ENCODE measurements at places on chromosomes 1 and 21.

GRCh38 chr1:167076136-167076710 is 14.0 kb downstream of the GPA33 start:
- DNase-seq = no peak

DNA sequence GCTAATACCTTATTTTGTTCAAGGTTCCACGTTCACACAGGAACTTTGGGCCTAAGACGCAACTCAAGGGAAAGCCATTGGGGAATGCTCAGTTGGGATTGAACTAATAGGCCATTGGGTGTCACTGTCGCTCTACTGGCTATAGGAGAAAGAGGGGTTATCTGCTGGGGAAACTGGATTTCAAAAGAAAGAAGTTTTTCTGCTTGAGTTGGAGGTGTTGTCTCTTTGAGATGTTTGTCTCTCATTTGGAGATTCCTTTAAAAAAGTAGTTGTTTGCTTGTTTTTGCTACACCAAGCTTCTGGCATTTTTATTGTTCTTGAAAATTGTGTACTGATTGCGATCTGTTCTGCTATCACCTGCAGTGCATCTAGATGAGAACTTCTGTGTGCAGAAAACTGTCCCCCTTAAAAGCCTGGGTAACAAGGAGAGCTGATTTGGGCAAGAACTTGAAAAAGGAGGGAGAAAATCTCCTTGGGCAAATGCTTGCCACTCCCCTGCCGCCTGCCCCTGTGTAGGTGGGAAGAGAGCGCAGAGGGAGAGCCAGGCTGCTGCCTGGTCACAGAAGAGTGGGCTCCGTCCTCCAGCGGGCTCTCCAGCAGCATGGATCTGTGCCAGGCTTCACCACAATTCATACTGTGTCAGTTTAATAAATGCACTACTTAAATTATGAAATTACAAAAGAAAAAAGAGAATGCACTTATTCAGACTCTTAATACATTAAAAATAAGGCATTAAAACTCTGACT is 39.9 kb downstream of the PEX14 start:
- DNase-seq = no peak

GRCh38 chr21:32539378-32539777 is 45.9 kb downstream of the TCP10L start:
- no peak for DNase-seq

DNA sequence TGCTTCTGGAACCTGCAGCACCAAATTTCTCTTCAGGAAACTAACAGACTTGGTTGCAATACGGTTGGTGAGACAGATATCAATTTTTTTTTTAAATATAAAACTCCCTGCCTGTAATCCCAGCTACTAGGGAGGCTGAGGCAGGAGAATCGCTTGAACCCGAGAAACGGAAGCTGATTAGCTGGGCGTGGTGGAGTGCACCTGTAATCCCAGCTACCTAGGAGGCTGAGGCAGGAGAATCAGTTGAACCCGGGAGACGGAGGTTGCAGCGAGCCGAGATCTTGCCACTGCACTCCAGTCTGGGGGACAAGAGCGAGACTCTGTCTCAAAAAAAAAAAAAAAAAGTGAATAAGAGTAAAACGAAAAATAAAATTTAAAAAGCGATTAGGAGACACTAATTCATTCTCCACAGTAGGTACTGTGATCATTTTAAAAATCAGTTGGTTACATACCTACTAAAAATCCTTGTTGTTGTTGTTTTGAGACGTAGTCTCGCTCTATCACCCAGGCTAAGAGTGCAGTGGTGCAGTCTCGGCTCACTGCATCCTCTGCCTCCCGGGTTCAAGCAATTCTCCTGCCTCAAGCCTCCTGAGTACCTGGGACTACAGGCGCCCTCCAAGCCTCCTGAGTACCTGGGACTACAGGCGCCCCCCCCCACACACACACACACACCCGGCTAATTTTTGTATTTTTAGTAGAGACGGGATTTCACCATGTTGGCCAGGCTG is 796 bp upstream of the RBM8A start:
- DNase-seq = no peak

DNA sequence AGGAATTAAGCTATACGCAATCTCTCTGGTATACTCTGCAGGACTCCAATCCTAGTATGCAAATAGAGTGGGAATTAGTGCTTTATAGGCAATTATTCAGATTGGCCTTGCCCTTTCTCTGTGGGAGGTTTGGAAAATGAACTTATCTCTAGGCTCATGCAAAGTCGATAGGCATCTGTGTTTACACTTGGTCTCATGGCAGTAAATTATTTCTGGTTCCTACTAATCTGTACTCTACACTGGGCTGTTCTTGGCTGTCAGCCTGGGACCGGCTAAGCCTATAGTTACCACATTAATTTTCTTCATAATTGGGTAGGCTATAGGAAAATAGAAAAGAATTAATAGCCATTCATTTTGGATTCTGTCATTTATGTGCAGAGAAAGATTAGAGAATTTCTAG is 544.6 kb downstream of the AMY1C start:
- DNase-seq = no peak

DNA sequence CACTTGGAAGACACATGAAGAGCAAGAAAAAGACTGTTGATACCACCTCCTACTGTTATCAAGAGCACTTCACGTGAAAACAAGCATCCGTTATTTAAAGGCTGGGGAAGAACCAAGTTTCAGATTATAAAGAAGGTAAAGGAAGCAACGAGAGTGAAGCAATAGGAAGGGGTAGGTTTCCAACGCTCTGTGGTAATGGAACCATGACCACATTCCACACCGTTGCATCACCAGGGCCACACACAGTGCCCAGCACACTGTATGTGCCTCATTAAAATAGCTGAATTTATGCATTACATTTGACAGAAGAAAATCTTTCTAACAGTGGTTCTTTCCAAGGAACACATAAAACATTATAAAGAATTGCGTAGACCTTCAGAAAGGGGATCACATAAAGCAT is 435.8 kb downstream of the MRPL39 start:
- no peak for DNase-seq

- DNase-seq = no peak
Observed at GRCh38 chr1:25874635-25875153, 814 bp downstream of the PAQR7 start.

- DNase-seq = no peak
Observed at GRCh38 chr21:33748903-33749302, 106.6 kb downstream of the ITSN1 start.

GRCh38 chr1:94205639-94206038 is 31.7 kb downstream of the ARHGAP29 start:
- DNase-seq = no peak

DNA sequence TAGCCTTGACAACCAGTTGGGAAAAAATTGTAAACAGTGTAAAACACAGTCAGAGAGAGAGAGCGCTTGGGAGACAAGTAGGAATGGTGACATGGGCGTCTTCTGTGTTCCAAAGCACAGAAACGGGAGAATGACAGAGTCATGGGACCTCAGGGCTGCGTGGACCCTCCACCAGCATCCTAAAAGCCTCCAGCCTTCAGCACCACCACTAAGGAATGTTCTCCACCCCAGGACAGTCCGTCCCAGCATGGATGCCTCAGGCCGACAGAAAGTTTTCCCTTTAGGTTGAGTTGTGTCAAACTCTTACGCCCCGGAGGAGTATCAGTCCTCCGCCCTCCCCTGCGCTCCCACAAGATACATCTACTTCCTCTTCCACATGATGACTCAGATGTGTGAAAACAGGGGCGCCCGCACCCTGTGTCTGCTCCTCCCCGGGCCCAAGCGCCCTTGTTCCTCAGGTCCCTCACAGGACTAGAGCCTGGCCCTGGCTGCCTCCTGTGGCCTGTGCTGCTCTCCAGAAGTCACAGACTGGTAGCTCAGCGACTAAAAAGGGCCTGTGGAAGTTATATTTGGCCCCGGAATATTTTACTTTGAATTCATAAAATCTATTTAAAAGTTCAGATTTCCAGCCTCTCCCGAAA is 63.9 kb upstream of the EFHD2 start:
- no peak for DNase-seq

GRCh38 chr21:42158846-42159245 is 60.1 kb upstream of the ABCG1 start:
- no peak for DNase-seq

- no peak for DNase-seq
Observed at GRCh38 chr1:203091761-203092330, 6.0 kb upstream of the MYOG start.

- DNase-seq = peak; percentile 48
Observed at GRCh38 chr1:15975358-15975804, 520 bp downstream of the ZBTB17 start.

- DNase-seq = no peak
Observed at GRCh38 chr1:89382479-89382878, 18.6 kb downstream of the GBP6 start.

DNA sequence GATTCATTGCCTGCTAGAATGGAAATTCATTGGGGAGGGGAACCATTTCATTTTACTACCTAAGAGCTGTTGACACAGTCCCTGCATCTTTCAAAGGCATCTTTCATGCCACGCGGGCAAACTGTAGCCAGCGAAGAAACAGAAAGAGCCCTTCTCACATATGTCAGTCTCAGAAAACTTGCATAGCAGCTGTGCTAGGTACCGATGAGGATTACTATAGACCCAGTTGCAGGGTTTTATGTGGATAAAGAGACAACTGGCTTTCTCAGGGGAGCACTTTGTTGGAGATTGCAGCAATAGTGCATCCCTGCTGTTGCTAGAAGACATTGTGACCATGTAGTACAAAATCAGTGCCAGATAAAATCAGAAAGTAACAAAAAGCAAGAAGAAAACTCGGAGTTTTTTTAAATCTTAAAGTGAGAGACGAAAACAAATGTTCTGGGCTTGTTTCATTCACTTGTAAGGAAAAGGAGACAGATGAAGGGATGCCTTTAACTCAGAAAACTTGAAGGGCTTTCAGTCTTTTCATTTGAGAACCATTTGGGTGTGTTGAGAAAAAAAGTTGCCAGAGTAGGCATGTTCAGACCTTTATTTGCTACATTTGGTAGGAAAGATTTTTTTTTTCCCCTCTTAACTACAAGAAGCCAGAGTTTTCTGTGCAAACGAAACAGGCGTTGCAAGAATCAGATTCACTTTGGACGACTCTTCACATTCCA is 804.1 kb downstream of the USP25 start:
- DNase-seq = no peak

GRCh38 chr1:225426395-225427234 is 1.2 kb downstream of the LBR start:
- no peak for DNase-seq

DNA sequence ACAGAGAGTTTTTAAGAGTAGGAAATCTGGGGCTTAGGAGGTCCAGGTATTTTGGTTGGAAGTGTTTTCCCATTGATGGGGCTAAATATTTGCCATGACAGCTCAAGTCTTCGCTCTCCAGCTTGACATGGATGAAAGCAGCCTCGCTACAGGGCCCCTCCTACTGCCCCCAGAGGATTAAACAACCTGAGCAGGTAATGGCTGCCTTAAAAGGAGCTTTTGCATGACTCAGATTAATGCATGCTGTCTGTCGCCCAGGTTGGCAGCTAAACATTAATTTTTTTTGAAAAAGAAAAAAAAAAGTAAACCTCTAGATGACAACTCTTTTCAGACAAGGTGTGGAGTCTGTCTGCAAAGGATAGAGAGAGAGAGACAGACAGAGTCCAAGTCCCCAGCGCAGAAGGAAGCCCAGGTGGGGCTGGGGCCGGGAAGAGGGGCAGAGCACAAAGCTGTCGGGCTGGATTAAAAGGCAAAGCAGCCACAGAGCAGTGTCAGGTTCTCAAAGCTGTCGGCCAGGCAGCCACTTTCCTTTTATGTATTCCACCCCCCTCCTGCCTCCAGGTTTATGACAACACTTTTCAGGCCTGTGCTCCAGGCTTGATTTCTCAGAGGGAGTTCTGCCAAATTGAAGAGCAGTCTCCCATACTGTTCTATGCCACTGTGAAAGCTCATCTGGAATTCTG is 127.9 kb downstream of the CLIC6 start:
- no peak for DNase-seq

DNA sequence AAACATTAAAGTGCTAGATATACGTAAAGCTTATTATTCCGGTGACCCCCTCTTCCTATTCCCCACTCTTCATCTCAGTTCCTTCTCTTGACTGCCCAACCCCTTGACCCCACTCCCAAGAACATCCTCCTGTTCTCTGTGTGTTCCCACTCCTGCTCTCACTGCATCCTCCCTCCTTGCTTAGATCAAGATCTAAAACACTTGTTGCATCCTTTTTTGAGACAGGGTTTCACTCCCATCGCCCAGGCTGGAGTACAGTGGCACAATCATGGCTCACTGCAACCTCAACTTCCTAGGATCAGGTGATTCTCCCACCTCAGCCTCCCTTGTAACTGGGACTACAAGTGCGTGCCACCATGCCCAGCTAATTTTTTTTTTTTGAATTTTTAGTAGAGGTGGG is 13.5 kb downstream of the ATP2B4 start:
- no peak for DNase-seq

DNA sequence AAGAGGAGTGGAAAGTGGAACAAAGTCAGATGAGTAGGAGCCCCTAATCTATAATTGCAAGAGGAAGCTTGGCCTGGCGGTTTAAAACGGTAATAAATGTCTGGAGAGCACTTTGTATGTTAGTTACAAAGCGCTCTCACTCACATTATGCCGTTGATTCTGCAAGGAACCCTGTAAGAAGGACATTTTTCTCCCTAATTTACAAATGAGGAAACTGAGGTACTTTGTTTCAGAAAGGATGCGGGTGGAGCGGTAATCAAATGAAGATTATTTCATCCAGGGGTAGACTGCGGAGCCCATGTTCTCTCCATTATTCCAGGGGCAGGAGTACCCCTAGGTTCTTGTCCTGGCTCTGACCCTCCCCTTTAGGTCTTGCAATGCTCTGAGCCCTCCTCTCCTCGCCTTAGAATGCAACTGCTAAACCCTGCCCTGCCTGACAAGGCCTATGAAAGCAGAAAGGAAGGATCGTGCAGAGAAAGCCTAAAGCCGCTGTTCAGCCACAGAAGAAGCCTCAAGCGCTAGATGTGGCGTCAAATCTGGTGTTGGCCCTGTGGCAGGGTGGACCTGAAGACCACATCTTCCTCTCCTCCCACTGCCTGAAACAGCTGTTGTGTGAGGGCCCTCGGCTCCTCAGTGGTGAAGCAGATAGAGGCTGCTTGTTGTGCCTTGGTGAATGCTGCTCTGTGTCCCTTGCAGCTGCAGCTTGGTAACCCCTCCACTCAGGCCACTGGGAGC is 588 bp upstream of the PACC1 start:
- DNase-seq = no peak

DNA sequence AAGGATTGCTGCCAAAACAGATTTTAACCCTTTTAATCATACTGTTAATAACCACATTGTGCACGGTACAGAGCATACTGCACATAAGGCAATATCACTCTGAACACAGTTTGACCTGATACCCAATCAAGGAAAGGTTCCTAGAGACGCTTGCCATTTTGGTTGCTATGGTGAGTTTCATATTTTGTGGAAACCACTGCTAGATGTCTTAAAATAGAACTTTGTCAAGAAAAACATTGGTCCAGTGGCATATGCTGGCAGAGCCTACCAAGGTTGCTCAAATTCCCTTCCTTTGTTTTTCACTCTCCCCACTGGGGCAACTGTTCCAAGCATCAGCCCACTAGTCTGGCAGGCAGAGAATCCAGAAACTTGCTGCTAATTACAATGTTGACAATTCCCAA is 114.8 kb upstream of the DPYD start:
- DNase-seq = no peak

Measured in kidney capillary endothelial cell (primary cell).